ENCODE measurements at places on chromosomes 7 and 10. TPM values are rescaled to one million over a fixed set of nuclear protein-coding genes. Genes with fewer than 3 reads are reported as not detected.

ACTL6B gene
- 2.4 TPM for total RNA-seq

- DNase-seq, result no peak
- H3K27ac ChIP-seq, result peak overlapping the region; percentile 8
- peak overlapping the region; percentile 53 for H3K4me3 ChIP-seq
- no peaks in the 10 kb centered on the region for H3K36me3 ChIP-seq
- peaks cover 32% of the 10 kb centered on the region for H3K4me1 ChIP-seq
- peaks cover 17% of the 10 kb centered on the region for H3K27me3 ChIP-seq
Measured at GRCh38 chr7:366161-366803, 76.3 kb downstream of the FOXL3 start.

DNA sequence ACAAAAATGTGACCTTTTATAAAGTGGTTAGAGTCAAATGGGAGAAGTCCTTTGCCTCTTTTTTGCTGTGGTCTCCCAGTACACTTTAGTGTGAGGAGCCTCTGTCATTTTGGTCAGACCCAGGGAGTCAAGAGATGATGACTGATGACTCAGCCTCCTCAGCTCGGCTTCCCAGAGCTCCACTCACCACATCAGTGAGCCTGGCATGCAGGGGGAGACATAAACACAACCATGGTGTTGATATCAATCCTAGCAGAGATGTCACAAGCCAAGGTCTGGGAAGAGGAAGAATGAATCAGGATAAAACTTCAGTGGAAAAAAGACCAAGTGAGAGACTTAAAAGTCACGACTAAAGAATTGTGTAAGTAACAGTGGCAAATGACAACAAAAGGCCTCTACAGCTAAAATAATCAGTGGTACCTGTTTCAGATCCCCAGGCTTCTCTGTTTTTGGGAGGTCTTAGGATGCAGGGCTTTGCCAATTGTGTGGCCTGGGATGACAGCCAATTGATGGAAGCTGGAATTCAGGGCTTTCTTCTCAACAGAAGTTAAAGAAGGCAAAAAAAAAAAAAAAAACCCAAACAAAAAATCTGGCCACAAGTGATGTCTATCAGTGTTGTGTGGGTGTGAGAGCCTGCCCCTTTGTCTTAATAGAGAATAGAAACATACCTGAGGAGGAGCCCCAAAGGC lies 50.2 kb downstream of the TFAM start:
- H3K27me3 ChIP-seq, result no peaks in the 10 kb centered on the region
- H3K36me3 ChIP-seq, result no peaks in the 10 kb centered on the region
- H3K27ac ChIP-seq, result peak overlapping the region; percentile 15
- peaks cover 13% of the 10 kb centered on the region for H3K4me1 ChIP-seq
- peak overlapping the region; percentile 34 for H3K4me3 ChIP-seq

DNA sequence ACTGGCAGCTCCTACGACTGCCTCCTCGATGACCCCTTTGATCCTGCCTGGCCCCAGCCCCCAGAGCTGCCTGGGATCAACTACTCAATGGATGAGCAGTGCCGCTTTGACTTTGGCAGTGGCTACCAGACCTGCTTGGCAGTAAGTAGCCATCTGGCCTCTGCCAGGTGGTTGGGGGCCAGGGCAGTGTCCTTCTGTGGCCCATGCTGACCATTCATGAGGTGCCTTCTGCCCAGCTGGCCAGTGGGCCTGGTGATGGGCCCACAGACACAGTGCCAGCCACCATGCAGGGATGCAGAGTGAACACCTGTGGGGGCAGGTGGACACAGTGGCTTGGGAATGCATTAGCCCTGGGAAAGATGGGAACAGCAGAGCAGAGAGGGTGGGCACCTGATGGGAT lies 50.0 kb downstream of the TBATA start:
- no peak overlapping the region for H3K4me3 ChIP-seq
- H3K4me1 ChIP-seq, result peaks cover 10% of the 10 kb centered on the region
- H3K27me3 ChIP-seq, result peaks cover 5% of the 10 kb centered on the region
- H3K27ac ChIP-seq, result no peak overlapping the region
- no peaks in the 10 kb centered on the region for H3K36me3 ChIP-seq

GRCh38 chr10:28291881-28292297 lies 11.0 kb downstream of the MPP7 start:
- H3K4me3 ChIP-seq, result no peak overlapping the region
- no peak for DNase-seq
- no peaks in the 10 kb centered on the region for H3K27me3 ChIP-seq
- peaks cover 8% of the 10 kb centered on the region for H3K36me3 ChIP-seq
- H3K4me1 ChIP-seq, result peaks cover 17% of the 10 kb centered on the region
- peak overlapping the region; percentile 1 for H3K27ac ChIP-seq

GRCh38 chr7:150380463-150380862 lies 1.3 kb downstream of the ZNF775 start:
- H3K4me3 ChIP-seq, result peak overlapping the region; percentile 95
- peaks cover 75% of the 10 kb centered on the region for H3K4me1 ChIP-seq
- no peak for DNase-seq

DNA sequence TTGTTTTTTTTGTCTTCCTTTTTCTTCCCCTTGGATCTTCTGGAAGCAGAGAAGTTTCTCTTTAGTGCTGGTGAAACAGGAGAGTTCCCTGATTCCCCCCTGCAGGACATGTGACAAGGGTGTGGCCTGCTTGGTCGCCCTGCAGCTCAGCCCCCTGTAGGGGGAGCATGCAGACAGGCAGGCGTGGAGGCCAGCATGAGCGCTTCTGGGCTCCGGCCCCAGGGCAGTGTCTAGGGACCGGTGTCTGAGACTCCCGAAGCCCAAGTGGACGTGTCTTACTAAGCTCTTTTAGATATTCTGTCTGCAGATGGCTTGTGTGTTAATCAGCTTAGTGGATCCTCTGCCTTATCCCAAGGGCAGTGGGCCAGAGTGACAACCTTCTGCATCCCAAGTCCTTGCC lies 26.1 kb downstream of the PRSS58 start:
- peaks cover 20% of the 10 kb centered on the region for H3K27me3 ChIP-seq
- H3K27ac ChIP-seq, result no peak overlapping the region
- no peaks in the 10 kb centered on the region for H3K36me3 ChIP-seq
- no peak for DNase-seq

DNA sequence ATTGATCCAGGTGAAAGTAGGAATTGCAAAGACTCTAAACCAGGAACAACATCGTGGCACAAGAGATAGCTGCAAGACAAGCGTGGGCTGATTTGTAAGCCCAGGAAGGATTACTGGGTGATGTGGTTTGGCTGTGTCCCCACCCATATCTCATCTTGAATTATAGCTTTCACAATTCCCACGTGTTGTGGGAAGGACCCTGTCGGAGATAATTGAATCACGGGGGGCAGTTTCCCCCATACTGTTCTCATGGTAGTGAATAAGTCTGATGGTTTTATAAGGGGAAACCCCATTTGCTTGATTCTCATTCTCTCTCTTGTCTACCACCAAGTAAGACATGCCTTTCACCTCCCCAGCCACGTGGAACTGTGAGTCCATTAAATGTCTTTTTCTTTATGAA lies 59.5 kb downstream of the ST8SIA6 start:
- no peak for DNase-seq
- H3K27ac ChIP-seq, result no peak overlapping the region
- no peaks in the 10 kb centered on the region for H3K27me3 ChIP-seq
- H3K36me3 ChIP-seq, result no peaks in the 10 kb centered on the region
- H3K4me1 ChIP-seq, result no peaks in the 10 kb centered on the region

DNA sequence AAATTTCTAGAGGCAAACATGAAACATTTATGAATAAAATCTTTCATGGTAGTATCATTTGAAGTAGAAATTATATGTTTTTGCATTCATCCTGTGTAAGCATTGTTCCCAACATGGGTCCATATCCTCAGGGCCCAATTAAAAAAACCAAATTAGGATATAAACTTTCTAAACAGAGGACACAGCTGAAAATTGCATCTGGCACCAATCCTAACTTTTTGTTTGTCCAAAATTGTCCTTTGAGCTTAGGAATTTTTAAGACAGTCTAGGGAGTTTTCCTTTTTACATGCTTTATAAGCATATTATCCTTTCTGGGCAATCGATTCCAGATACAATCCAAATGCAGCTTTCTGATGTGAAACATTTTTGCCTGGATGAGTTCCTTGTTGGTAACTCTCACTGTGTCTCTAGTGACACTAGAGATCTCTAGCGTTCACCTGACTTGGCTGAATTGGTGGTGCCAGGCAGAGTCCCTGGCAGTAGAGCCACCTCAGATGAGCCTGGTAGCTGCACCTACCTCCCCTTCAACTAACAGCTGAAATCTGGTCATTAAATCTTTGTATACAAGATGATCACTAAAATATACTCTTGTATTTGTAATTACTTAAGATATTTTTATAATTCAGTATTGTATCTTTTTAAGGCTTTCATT lies 137.6 kb upstream of the SAMD8 start:
- H3K4me1 ChIP-seq, result peaks cover 6% of the 10 kb centered on the region
- no peak overlapping the region for H3K27ac ChIP-seq
- no peaks in the 10 kb centered on the region for H3K27me3 ChIP-seq
- no peak overlapping the region for H3K4me3 ChIP-seq
- no peak for DNase-seq

- H3K4me3 ChIP-seq, result peak overlapping the region; percentile 65
- no peaks in the 10 kb centered on the region for H3K36me3 ChIP-seq
- H3K27ac ChIP-seq, result no peak overlapping the region
- H3K27me3 ChIP-seq, result peaks cover 37% of the 10 kb centered on the region
Measured at GRCh38 chr7:108452707-108453106, 3.5 kb downstream of the NRCAM start.

GRCh38 chr10:126844406-126844805 lies 60.8 kb upstream of the DOCK1 start:
- no peak overlapping the region for H3K27ac ChIP-seq
- no peaks in the 10 kb centered on the region for H3K36me3 ChIP-seq
- no peak overlapping the region for H3K4me3 ChIP-seq
- DNase-seq, result no peak
- peaks cover 10% of the 10 kb centered on the region for H3K4me1 ChIP-seq

EPHA1 gene
- 18.0 TPM for total RNA-seq

DNA sequence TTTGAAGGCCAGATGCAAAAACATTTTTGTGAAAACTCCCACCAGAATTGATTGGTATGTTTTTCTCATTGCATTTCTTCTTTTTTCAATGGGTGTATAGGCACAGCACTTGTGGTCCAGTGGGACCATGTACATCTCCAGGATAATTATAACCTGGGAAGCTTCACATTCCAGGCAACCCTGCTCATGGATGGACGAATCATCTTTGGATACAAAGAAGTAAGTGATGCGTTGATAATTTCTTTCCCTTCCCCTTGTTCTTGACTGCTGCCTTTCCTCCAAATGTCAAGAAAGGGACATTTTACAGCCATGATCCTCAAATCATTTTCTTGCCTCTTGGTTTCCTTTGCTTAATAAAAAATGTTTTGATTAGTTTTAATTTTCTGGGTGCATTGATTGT lies 331.5 kb downstream of the PLXDC2 start:
- DNase-seq, result no peak
- H3K4me1 ChIP-seq, result no peaks in the 10 kb centered on the region
- peaks cover 10% of the 10 kb centered on the region for H3K36me3 ChIP-seq
